ENCODE measurements at places on chromosomes 7 and 10.

DNA sequence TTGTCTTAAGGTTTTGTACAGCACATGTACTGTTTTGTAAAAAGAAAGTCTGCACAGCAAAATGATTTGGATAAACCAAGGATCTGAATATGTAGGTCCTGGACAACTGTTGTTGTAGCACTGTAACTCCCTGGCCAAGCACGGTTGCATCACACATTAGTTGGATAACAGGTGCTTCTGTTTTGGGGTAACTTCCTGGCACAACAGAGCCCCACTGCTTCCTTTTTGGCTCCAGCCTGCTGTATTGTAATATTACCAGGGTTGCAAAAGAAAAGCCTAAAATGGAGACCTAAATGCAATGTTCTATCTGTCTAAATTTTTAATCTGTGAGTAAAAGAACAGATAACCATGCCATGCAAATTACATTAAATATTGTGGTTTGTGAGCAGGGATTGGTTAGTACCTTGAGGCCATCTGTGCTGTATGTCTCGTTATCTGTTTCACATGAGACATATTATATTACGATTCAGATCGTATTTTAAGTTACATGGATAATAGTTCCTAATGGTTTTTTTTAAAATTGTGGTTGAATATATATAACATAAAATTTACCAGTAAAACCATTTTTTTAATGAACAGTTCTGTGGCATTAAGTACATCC, 27.5 kb upstream of the WAC start:
- no peak for DNase-seq
- H3K27ac ChIP-seq: no peak overlapping the region
- no peaks in the 10 kb centered on the region for H3K27me3 ChIP-seq
- H3K36me3 ChIP-seq: no peaks in the 10 kb centered on the region
- H3K4me3 ChIP-seq: no peak overlapping the region
- no peaks in the 10 kb centered on the region for H3K4me1 ChIP-seq

GRCh38 chr7:100836812-100837098, 9.4 kb upstream of the EPHB4 start:
- H3K27me3 ChIP-seq: no peaks in the 10 kb centered on the region
- no peaks in the 10 kb centered on the region for H3K36me3 ChIP-seq
- no peak for DNase-seq
- H3K4me1 ChIP-seq: peaks cover 11% of the 10 kb centered on the region

DNA sequence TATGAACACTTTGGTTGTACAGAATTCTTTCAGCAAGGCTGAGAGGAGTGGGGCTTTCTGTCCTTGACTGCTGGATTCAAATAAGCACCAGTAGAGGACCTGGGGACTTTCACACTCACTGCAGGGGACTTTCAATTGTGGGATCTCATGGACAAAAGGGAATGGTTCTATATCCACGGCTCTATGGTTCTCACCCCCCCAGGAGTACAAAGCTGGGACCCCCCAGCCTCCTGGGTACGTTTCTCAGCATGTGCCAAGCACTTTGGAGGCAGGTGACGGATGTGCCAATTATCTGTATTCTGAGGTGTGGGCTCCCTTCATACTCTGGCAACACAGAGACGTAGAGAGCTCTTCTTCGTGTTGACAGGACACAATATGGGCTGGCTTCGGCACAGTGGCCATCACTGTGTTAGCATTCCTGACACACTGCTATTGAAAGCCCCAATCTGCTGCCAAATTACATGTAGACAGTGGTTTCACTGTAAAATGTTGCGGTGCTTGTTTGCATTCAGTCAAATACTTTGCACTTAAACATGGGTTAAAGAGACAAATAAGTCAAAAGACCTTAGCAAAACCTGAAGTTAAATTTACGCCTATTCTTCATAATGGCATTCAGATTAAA, 92.7 kb upstream of the SAMD8 start:
- no peak overlapping the region for H3K4me3 ChIP-seq
- DNase-seq: no peak
- no peaks in the 10 kb centered on the region for H3K27me3 ChIP-seq
- no peak overlapping the region for H3K27ac ChIP-seq
- H3K36me3 ChIP-seq: no peaks in the 10 kb centered on the region

- no peak for DNase-seq
- H3K36me3 ChIP-seq: no peaks in the 10 kb centered on the region
- no peaks in the 10 kb centered on the region for H3K27me3 ChIP-seq
Observed at GRCh38 chr10:7417103-7417623, 6.3 kb upstream of the SFMBT2 start.
